ENCODE measurements at places on chromosomes 13 and 19.

- DNase-seq = no peak
Observed at GRCh38 chr19:5792224-5792623, 1.3 kb upstream of the DUS3L start.

- no peak for DNase-seq
Observed at GRCh38 chr13:98961503-98962105, 16.3 kb downstream of the DOCK9 start.

- no peak for DNase-seq
Observed at GRCh38 chr19:4391701-4392483, 8.5 kb downstream of the SH3GL1 start.

GRCh38 chr13:33285420-33286124, at the start of gene STARD13:
Gene STARD13, minus strand, starts transcription at chr13:33285755. Its CDS starts 117 bp downstream, at chr13:33285638.
- DNase-seq = no peak

GRCh38 chr13:22154041-22154440, 483.2 kb downstream of the FGF9 start:
- DNase-seq = no peak

DNA sequence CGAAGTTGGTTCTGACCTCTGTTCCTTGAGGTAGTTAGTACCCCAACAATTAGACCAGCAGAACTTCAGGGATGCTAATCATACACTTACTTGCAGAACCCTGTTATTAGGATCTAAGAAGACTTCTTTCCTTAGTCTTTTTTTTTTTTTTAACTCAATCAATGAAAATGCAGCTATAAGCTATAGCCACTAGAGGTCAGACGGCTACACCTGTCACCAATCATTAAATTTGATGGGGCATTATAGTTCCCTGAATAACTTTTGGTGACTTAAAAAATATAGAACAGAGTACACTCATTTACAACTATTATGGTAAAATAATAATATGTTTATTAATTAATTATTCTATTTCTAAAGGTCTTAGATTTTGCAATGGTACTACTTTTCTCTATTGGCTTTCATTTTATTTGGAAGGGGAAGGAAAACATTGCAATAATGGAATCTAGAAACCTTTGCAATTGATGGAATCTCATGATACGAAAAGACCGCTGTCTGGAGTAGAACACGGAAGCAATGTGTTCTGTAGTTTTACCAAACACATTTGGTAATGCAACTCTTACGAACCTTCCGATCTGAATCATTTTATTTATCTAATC, 483.2 kb downstream of the DIAPH3 start:
- DNase-seq = peak; percentile 12

DNA sequence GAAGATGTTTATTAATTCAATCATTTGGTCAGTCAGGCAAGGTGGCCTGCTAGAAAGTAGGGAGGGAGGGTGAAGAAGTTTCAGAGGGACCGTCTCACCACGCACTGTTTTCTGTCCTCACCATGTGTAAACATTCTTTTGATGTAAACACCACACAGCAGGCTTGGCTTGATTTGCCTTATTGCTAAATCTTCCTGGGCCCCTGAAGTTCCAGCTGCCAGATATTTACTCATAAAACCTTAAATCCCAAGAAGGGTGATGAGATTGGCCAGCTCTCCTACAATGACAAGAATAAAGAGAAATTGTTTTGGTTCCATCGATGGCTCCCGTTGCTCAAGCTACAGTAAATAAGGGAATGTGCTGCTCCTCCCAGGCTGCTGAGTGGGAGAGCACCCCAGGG, 198.2 kb upstream of the TMTC4 start:
- no peak for DNase-seq

DNA sequence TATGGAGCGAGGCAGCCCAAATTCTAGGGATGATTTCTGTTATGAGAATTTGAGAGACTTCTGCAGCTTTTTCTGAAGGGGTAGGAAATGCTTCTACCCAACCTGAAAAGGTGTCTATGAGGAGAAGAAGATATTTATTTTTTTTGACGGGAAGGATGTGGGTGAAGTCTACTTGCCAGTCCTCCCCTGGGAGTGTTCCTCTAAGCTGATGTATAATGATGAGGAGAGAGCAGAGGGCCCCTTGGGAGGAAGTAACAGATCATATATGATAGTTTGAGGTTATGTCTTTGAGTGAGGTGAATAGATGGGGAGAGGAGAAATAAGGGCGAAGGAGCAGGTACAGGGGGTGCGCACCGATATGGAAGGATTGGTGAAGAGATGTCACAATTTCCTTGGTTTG, 910.6 kb upstream of the SLITRK5 start:
- no peak for DNase-seq

DNA sequence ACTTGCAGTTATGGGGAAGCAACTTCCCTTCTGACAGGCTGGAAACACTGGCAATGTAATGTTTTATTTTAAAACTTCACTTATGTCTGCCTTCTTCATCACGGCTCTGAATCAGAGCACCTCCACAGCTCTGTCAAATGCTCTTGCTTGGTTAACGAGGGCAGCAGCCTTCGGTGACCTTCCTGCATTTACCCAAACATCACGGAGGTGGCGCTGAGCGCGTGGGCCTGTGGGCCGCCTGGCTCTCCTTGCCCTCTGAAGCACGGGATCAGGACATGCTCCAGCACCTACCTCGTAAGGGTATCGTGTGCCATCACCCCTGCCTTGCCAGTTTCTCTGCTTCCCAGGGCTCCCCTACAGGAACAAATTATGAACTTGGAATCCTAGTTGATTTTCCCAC, 310.0 kb downstream of the TEX29 start:
- no peak for DNase-seq

DNA sequence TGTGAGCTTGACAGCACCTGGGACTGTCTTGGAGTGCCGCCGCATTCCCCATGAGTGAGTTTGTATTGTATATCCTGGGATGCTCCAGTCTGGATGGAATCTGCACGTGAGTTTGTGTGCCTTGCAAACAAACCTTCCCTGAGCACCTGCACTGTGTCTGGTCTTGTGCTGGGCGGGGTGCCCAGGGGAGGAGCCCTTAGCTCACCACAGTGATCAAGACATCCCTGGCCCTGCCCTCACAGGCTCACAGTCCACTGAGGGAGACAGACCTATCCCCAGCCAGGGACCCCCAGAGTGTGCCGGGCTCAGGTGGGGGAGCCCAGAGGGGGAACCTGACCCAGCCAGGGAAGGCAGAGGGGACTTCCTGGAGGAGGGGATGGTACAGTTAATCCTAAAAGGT, 1.7 kb upstream of the BCAM start:
- DNase-seq = no peak

DNA sequence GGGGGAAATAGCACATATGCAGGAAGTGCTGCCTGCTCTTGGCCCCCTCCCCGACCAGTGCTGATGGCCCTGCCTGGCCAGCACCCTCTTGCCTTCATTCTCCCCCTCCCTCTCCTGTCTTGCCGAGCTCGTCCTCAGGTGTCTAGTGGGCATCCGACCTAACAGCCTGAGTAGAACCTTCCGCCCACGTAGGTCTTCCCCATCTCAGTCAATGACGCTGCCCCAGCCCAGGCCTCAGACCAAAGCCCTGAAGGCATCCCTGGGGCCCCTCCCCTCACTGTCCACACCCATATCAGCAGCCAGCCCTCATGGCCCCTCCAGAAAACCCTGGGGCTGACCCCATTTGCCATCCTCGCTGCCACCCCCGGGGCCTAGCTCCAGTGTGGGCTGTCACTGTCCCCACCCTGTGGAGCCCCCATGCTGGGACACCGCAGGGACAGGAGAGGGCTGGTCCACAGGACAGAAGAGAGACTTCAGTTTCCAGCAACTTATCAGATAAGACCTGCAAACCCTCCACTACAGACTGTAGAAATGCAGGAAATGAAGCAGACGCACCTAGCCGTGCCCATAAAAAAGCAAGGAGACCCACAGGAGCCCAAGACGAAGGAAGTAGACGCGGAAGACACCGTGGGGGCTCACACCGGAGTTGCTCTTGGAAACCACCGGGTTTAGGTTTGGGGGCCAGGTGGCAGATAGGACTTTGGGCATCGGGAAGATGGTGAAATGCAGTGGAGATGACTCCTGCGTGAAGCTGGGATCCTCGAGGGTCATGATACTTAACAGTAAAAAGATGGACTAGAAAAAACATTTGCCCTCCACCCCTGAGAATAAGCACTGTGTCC, 38.3 kb downstream of the AP1M1 start:
- no peak for DNase-seq

DNA sequence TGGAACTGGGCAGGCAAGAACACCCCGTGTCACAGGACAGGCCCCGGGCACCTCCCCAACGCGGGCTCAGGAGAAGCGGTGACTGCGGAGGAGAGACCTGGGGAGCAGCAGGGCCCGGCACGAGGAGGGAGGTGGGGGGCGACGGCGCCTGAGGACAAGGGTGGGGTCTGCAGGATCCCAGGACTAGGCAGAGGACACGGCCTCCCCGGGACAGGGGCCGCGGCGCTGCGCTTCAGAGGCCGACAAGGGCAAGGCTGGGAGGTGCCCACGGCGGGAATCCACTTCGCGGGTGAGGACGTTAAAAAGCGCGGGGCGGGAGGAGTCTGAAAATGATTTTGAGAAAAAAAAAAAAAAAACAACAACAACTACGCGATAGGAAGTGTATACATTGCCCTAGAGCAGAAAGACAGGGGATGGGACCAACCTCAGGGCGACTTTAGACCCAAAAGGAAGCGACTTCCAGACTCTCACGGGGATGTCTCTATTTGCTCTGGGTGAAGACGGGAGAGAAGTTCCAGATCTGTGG, 44.9 kb downstream of the ZNF611 start:
- DNase-seq = no peak

GRCh38 chr19:6126335-6126974, 9.0 kb upstream of the ACSBG2 start:
- peak; percentile 55 for DNase-seq

- no peak for DNase-seq
Observed at GRCh38 chr13:55534306-55534705, 1606.4 kb upstream of the PRR20A start.

GRCh38 chr13:41601718-41602445, 144.5 kb downstream of the RGCC start:
- no peak for DNase-seq

DNA sequence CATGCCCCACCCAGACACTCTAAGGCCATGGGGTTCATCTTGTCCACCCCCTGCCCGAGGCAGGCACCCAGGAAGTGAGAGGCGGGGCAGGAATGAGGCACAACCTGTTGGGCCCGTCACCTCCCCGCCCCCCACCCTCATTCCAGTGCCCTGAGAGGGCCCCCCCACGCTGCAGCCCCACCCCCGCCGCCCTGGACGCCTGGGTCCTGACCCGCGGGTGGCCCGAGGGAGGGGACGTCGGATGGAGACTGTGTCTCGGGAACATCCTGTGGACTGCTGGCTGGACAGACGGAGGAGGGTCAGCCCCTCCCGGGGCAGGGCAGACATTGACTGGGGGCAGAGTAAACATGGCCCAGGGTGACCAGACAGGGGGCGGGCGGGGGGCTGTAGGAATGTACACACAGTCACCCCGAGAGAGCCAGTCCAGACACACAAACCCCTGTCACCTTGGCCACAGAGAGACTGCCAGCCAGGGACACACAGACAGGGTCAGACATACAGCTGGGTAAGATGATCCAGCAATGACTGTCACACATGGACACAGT, 7.4 kb upstream of the JUNB start:
- DNase-seq = no peak

GRCh38 chr19:18704971-18705370, 21.5 kb downstream of the CRTC1 start:
- DNase-seq = no peak

- no peak for DNase-seq
Observed at GRCh38 chr13:42649831-42650230, 75.9 kb downstream of the TNFSF11 start.

GRCh38 chr13:110683203-110683883, 22.6 kb downstream of the CARS2 start:
- DNase-seq = no peak

- DNase-seq = no peak
Observed at GRCh38 chr13:28356561-28357021, 138.3 kb downstream of the FLT1 start.
